Motor neuron (in vitro differentiated cells): ENCODE measurements at places on chromosomes 12 and 14.

DNA sequence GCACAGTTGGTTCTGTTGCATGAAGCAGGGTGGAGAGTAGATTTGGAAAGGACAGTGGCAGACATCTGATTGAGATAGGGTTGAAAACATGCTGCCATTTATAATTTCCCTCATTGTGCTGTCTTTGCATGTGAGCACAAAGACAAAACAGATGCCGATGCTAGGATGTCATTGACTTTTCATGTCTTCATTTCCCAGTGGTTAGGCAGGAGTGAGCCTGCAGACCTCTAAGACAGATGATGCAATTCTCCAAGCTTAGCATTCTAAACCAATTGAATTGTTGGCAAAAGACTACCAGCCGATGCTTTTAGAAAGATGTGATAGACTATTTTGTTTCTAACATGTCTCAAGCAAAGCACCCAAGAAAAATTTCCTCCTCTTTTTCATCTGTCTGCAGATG is 37.1 kb upstream of the PELI2 start:
- peak; percentile 72 for ATAC-seq

- no peak for ATAC-seq
These were observed 2.2 kb upstream of the YAF2 start for GRCh38 chr12:42240131-42240750.

DNA sequence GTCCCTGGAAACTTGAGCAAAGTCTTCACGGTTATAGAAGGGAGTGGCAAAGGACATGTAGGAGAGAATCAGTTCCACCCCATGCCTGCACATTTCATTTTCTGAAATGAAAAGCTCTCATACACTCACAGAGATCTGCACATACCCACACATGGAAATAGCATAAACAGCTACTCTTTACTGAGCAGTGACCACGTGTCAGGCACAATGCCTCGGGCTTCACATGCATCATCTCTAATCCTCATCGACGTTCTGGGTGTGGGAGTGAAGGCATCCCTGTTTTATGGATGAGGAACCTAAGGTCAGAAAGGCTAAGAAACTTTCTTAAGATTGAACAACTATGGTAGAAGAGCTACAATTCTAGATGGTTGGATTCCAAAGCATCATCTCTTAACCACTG is 198.8 kb downstream of the DAD1 start:
- ATAC-seq, result peak; percentile 37

DNA sequence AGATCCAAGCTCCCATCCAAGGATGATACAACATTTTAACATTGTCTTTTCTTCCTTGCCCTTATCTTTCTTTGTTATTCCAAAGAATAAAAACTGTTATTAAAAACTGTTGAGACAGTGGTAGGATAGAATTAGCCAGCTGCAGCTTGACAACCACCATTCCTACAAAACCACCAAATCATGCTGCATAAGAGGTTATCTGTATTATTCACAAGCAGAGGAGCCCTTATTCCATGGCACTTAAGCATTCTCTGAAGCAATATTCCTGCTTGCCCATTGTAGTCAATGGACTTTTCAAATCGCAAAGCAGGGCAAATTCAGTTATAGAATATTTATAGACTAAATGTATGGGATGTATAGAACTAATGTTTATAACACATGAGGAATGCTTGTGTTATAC is 3.4 kb downstream of the ABCD2 start:
- no peak for ATAC-seq

- ATAC-seq, result peak; percentile 92
These were observed 43.3 kb downstream of the GALNT9 start for GRCh38 chr12:132285991-132286681.

- no peak for ATAC-seq
These were observed 129.2 kb upstream of the USP15 start for GRCh38 chr12:62130834-62131552.

DNA sequence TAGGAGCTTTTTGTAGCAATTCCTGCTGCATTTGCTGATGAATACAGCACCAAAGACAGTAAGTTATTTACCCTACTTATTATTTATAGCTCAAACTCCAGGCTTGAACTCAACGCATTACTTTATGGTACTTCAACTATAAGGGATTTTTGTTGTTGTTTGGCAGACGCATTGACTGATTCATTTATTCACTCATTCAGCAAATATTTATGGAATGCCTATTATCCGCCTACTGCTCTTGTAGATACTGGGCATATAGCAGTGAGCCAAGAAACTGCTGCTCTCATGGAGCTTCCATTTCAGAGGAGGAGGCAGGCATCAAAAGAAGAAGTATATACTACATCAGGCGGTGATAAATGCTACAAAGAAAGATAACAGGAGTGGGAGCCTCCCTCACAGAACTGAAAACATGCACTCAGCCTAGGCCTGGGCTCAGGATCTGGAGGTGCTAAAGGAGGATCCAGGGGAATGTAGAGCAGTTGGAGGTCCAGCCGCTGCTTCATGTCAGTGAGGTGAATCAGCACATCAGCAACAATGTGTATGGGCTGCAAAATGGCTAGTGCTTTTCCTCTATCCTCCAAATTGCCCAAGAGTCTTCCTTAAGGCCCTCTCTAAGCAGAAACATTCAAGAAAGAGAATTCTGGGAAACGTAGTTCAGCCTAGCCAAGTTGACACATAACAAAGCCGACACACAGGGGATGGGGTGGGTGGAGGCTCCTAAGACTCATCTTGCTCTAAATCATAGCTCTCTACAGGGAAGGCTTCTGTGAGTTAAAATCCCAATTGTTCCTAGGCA is 157.5 kb downstream of the NRXN3 start:
- peak; percentile 89 for ATAC-seq

DNA sequence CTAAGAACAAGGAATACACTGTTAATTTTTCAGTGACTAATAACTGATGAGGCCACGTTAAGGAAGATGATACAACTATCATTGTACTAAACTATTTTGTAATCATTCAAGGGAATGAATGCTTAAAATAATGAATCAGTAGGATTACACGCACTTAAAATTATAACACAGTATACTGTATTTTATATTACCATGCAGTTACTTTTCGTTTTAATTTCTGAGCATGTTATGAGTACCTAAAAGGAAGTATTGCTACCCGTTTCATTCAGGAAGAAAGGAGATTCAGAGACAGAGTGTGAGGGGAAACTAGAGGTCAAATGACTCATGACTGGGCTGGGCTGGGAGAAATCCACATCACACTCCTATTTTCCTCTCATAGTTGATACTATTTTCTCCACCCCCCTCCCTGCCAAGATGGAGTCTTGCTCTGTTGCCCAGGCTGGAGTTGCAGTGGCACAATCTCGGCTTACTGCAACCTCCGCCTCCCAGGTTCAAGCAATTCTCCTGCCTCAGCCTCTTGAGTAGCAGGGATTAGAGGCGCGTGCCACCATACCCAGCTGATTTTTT is 202.0 kb downstream of the PPM1H start:
- no peak for ATAC-seq
